Foreskin fibroblast (primary cell): ENCODE measurements at places on chromosomes 6 and 20.

DNA sequence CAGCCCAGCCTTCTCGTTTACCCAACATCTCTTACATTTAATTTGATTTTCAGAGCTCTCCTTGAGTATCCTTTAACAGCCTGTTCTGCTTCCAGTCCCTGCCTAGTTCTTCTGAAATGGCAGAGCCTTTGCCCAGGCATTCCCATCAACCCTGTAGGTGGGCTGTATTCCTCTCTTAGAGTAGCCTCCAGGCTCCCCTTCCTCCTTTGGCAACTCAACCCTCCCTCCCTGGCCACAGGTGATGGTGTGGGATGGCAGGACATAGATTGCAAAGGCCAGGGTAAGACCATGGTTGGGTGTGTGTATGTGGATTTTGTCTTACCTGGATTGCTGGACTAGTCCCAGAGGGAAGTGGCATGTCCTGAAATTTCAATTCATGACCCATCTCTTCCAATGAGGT lies 125.4 kb downstream of the F13A1 start:
- no peak for DNase-seq

DNA sequence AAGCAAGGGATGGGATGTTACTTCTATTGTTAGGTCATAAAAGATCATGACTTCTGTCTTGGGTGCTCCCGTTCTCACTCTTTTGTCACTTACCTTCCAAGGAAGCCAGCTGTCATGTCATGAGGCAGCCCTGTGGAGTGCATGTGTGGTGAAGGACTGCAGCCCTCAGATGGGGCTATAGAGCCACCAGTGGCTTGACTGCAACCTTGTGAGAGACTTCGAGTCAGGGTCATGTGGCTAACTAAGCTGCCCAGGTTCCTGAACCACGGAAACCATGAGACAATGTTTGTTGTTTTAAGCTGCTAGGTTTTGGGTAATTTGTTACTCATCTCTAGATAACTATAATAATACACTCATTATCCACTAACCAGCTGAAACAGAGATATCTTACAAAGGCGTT lies 477.1 kb downstream of the BTBD3 start:
- DNase-seq: no peak

- DNase-seq: no peak
These were observed 26.2 kb downstream of the E2F3 start for GRCh38 chr6:20427856-20428255.

- DNase-seq: no peak
These were observed 393 bp upstream of the FABP7 start for GRCh38 chr6:122778985-122779661.
